ENCODE measurements at places on chromosomes 6 and 20.

DNA sequence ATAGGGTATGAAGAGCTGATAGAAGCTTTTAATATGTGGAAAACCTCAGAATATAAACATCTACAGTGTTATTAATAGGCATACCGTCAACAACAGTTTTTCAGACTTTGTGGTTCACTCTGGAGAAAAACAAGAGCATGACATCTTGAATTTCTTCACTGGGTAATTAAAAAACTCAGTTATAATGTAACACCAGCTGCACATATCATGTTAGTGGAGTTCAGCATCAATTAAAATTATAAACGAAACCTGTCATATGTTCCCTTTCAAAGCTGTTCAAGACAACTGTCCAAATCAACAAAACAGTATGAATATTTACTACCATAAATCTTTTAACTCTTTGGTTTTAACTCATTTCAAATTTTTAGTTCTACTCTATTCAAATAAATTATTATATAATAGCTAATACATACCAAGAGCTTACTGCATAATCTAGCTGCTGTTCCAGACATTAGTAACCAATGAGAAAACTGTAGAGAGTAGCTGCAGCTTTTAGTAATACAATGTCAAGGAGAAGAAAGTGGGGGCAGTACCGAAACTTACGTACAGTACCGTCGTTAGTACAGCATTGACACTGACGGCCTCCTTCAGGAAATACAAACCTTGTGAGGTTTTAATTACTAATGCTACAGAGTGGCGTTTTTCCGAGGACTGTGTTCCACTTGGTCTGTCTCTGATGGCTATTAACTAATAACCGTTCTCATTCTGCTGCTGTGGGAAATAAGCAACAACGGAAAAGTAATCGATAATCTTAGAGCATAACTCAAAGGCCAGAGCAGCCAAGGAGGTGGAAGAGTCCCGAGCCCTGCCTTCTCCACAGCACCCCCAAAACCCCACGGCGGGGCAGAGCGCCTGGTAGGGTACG is 532 bp upstream of the PM20D2 start:
- no peak for DNase-seq

DNA sequence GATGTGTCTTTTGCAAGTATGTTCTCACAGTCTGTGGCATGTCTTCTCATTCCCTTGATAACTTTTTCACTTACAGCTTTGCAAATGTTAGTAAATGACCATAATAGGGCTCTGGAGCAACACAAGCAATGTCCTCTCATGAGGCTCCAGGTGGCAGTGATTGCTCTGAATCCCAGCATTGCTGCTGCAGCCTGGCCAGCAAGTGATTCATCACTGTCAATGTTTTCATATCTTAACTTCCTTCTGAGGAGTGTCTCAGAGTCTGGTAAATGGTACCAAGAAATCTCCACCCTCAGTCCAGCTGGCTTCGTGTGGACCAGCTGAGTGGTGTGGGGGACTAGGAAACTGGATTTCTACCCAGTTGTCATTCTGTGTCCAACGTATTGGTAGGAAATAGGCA is 139.6 kb downstream of the MYLK4 start:
- no peak for DNase-seq

DNA sequence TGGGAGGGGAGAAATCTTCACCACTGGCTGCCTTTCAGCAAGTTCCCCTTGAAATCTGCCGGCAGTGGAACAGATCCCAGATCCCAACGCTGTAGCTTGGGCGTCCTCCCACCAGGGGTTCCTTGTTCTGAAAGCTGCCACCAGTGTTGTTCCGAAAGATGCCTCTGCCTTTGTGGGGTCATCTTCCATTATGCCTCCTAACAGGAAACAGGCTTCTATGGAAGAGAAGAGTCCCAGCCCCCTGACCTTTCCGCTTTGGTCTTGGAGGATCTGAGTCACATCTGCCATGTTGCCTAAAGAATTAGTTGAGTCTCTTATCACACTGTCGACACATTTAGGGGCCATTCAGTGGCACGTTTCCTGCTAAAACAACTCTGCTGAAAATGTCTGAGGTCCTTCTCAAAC is 57.5 kb upstream of the NFATC2 start:
- no peak for DNase-seq

DNA sequence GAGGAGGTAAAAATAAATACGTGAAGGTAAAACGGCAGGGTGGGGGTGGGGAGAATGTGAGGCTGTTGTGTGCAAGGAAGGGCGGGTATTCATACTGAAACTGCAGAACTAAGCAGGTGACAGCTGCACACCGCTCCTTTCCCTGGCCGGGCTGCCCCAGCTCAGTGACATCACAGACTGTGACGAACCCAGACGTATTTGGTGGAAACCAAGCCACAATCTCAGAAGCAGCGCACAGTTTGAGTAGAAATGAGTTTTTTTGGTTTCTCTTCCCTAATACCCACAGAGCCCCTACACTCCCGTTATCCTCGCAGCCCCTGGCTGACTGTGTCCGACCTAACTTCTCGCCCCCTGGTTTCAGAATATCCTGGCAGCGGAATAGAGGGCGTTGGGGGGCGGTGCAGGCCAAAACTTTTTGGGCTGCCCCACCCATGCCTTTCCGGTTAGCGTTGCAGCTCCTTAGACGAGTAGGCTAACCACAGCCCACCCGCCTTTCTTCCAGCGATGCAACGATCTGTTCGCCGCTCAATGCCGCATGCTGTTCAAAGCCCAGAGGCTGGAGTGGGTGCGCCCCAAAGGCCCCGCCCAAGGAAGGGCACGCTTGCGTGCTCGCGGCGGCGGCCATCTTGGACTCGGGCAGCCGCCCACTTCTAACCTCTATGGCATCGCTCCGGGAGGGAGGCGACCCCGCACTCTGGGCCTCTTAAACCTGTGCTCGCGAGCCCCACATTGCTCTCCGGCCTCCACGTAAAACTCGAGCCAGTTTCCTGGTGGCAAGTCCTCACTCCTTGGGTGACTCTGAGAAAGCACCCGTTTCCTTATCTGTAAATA is 9.1 kb downstream of the BAK1 start:
- DNase-seq: peak; percentile 90

- no peak for DNase-seq
These were observed 336.8 kb downstream of the RFPL4B start for GRCh38 chr6:112683926-112684325.
